Globus pallidus (tissue), 1 donor: ENCODE measurements at places on chromosomes 3 and 15.

DNA sequence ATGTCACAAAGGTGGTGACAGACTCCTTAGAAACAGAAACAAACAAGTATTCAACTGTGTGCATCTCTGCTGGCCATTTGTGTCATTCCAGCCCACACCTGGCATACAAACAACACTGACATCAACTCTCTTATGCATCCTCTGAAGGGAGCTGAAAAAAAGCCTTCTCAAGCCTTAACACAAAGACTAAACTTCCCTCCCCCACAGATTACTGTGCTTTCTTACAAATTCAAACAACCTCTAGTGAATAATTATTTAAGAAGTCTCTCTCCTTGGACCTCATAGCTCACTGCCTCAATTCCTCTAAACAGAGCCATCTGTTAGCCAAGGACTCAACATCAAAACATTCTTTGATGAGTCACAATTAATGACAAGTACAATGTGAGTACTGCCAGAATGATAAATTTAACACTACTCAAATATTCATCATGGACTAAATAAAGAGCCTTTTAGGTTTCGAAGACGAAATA is 132.1 kb downstream of the WDR76 start:
- DNase-seq, result no peak

DNA sequence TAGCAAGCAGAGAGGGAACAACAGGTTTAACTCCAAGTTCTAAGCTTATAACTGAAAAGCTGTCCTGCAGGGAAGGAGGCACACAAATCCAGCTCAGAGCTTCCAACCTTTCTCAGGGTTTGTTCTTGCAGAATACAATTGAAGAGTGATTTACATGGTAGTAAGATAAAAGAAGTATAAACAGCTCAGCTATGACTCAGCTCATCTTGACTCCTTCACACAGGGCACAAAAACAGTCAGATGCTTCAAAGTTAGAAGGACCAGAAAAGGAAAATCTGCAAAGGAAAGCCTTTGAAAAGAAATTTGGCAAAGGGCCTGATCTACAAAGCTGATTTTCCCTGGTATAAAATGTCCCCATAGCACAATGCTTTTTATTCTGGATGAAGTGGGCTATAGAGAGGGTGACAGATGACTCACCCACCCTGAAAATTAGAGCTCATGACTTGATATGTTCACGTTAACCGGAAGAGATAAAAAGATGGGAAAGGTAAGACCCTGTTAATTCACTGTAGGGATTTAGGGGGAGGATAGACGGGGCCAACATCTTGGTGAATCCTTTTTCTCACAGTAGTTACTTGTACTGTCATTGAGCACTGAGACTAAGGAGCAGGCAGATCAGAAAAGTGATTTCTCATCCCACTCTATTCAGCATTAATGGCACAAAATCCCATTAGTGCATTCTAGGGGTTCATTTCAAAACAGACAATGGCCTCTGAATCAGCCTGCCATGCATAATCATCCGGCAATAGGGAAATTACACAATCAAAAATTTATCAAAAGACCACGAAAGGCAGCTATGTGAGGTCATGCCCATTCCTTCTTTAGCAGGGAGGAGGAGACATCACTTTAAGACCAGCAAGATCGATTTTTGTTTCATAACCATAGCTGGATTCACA is 143.5 kb downstream of the GAP43 start:
- DNase-seq, result no peak

- no peak for DNase-seq
Measured at GRCh38 chr3:60424034-60424433, 827.2 kb downstream of the FHIT start.

- DNase-seq, result no peak
Measured at GRCh38 chr3:25272090-25272489, 156.0 kb upstream of the RARB start.

DNA sequence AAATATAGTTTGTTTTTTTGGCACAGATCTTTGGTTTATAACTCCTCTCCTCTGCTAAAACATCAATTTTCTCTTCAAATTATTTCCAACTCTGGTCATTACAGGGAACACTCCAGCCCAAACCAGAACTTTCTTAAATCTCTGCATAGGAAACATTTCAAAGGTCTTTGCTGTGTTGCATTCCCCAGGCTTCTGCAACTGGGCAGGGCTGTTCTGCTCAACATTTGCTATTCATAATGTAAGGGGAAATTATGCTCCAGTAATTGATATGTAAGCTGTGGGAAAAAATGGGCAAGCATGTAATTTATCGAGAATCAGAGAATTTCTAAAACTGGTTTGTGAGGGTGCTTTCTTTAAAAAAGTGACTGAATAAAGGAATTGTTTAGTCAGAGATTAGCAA is 410.4 kb downstream of the TUSC7 start:
- no peak for DNase-seq

GRCh38 chr3:127768346-127769008 is 53.8 kb downstream of the MGLL start:
- DNase-seq, result no peak

GRCh38 chr15:95684693-95685115 is 645.8 kb upstream of the NR2F2 start:
- DNase-seq, result no peak

- DNase-seq, result no peak
Measured at GRCh38 chr3:125212091-125212508, 448 bp downstream of the SLC12A8 start.

DNA sequence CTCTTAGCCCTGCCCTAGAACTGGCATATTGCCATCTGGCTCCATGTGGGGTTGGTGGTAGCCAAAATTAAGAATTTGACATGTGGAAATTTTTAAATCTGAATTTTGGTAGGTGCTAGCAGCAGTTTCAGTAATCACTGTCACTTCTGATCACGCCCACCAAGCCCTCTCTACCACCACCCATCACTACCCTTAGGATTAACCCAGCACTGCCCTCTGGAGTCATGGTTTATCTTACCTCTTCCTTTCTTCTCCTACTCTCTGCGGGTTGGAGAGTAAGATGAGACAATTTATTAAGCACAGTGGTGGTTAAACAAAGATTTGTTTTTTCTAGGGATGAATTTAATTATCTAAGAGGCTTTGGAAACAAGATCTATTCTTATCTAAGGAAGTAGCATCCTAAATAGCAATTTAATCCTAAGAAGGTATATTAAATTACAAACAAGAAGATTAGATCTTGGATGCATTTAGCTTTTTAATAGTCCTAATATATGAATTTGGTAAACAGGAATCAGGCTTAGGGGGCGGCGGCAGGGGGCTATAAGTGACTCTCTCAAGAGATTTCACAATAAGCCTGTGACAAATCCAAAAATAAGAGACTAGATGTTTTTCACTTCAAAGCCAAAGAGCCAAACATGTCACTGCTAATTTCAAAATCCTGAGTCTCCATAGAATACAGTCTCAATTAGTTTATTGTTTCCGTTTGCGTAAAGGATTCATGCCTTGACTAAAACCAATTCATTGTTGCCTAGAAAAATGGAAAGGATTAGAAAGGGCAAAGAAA is 498.4 kb upstream of the UBE2E2 start:
- no peak for DNase-seq

DNA sequence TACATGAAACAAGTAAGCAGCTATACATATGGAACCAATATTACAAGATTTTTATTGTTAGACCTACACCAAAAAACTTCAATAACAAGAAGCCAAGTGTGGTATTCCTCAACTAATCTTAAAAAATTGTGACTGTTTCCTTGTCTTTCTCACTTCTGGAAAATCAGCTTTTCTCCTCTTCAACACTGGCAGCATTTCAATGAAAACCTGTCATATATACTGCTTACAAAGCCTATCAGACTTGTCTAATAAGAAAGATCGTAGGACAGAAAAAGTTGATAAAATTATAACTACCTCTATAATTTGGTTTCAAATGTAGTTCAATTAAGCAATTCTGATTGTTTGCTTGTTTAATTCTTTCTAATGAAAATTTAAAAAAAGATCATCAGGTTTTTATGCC is 55.1 kb downstream of the CBLB start:
- no peak for DNase-seq

- no peak for DNase-seq
Measured at GRCh38 chr3:55173504-55173903, 245.6 kb upstream of the LRTM1 start.

- no peak for DNase-seq
Measured at GRCh38 chr15:29283381-29283780, 13.8 kb upstream of the NSMCE3 start.
